ENCODE measurements at places on chromosomes 2 and 18.

GRCh38 chr2:235640926-235641723 is 147.3 kb downstream of the AGAP1 start:
- no peak for DNase-seq

DNA sequence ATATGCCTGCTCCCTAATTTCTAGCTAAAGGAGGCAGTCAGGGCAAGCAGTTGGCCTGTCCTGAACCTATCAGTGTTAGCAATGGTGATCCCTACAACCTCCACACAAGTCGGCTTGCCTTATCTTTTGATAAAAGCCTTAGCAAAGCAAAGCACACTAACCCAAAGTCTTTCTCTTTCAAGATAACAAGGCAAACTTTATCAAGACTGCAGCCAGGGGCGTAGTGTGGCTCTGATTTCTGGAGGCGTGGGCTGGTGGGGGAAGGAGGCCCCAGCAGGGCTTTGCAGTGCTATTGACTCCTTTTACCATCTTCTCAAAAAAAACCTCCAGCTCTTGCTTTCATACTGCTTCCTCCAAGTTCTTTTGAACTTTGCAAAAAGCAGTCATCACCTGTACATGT is 40.2 kb upstream of the LAMA1 start:
- DNase-seq = no peak

GRCh38 chr2:36951574-36951973 is 14.8 kb downstream of the STRN start:
- no peak for DNase-seq

DNA sequence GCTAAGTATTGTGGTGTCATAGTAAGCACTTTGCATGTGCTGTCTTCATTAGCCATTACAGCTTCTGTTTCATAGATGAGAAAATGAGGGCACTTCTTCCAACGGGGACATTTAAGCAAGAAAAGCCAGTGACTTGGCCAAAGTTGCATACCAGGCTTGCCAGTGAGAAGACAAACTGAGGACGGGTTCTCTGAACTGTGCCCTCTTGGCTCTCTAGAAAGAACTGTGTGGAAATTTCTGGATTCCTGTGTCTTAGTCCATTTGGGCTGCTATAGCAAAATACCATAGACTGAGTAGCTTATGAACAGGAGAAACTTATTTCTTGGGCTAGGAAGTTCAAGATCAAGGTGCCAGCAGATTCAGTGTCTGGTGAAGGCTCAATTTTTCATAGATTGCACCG is 13.3 kb downstream of the CTIF start:
- DNase-seq = no peak

DNA sequence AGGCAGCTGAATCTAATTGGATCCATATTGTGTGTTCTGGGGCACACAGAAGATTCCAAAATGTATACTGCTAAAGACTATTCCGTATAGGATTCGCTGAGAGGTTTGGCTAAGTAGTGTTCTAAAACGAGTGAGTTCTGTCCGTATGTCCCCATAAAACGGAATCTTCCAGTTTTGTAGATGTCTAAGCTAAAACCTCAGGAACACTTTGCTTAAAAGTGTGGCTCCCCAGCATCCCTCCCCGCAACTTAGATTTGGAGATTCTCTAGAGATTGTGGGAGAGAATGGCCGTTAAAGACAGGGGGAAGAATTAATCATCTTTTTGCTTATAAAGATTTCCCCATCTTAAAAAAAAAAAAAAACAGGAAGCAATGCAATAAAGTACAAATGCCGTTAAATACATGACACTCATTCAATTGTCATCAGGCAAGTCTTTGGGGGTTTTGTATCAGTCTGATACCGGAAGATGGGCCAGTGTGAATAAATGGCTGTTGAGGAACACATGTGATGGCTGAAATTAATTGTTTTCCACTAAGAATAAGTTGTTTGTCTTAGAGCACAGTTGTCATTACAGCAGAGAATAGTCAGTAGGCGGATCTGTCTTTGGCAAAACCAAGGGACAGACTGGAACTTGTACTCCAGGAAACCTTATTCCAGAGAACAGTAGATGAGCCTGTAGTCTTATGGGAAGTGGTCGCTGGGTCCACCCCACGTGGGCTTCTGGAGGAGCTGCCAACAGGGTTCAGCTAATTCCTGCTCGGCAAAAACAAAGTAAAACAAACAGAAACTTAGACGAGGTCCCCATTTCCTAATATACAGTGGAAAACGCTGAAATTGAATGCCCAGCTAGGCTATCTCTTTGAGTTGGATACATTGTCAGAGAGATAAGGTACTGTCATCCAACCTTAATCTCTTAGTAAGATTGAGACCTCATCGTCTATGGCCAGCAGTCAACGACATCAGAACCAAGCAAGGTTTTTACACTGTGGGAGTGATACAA is 1.7 kb downstream of the EMILIN2 start:
- DNase-seq = no peak

DNA sequence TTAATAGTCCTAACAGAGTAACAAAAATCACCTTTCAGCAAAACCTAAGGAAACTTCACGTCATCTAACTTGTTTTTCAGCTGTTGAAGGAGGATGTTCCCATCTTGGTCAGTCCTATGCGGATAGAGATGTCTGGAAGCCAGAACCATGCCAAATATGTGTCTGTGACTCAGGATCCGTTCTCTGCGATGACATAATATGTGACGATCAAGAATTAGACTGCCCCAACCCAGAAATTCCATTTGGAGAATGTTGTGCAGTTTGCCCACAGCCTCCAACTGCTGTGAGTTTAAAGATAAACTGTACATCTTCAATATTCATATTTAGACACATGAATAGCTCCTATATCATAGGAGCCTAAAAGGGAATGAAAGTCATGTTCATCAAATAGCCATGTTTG is 10.5 kb downstream of the COL3A1 start:
- no peak for DNase-seq

GRCh38 chr2:147806846-147807245 is 38.0 kb upstream of the ACVR2A start:
- no peak for DNase-seq

DNA sequence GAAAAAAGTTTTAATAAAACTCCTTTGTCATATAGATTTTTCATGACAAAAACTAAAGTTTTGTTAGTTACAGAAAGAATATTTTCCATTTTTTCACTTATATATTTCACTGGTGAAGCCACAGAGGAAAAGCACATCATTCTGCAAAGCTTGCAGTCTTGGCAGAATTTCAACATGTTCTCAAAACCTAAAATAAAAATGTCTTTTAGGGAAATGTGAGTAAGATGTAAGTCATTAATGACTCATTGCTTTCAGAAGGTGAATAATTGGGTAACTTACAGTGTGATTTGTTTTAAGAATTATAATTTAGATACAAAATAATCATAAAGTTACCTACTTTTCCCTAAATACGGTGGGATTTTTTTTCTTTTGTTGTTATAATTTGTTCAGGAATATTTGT is 43.4 kb upstream of the TNFRSF11A start:
- DNase-seq = no peak

DNA sequence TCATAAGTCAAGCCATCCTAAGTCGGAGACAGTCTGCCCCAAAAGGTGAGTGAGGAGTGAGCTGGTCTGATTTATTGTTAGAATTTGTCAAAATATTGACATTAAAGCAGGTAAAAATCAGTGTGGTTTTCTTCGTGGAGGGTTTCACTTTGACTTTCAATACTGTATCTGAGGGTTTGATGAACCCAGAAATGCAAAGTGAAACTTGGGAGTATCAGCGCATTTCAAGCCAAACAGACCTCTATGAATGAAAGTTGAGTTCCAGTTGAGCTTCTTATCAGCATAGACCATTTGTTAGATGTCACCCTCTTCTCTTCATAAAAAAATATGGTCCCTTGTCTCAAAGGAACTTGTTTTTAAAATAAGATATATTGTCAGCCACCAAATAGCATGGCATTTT is 21.7 kb upstream of the CXCR4 start:
- DNase-seq = no peak

GRCh38 chr2:49569176-49569575 is 414.9 kb upstream of the FSHR start:
- no peak for DNase-seq

DNA sequence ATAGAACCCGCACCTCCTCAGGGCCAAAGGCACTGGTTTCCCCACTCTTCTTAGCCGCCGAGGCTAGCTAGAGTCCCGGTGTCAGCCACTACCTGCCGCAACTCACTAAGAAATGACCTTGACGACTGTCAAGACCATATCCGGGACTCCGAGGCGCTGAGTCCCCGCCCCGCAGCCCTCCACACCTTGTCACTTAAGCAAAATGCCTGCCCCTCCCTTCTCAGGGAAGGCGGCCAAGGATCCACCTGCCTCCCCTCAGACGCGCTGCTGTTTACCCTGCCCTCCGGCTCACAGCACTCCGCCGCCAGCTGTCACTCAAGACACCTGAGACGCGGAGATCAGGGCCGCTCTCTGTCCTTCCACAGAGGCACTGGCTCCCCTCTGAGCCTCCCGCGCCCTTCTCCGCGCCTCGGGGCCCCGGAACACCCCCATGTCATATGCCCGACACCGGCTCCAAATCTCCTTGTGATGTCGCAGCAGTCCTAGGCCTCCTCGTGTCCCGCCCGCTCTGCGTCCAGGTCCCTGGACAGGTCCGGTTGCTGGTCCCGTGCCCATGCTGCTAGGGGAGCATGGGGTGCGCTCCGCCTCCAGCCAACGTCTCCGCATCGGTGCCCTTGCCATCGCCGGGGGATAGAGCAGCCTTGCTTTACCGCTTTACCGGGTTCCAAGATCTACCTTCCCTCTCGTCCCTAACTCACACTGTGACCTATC is 32.5 kb upstream of the REG3G start:
- no peak for DNase-seq

GRCh38 chr18:10805587-10806118 is 279.8 kb downstream of the NAPG start:
- DNase-seq = no peak

- no peak for DNase-seq
These were observed 50.3 kb upstream of the ETAA1 start for GRCh38 chr2:67346718-67347407.

- no peak for DNase-seq
These were observed 8.6 kb upstream of the L3MBTL4 start for GRCh38 chr18:6423289-6423688.

GRCh38 chr2:227921648-227922047 is 50.2 kb downstream of the DAW1 start:
- no peak for DNase-seq

- no peak for DNase-seq
These were observed 139.2 kb downstream of the DYM start for GRCh38 chr18:49321271-49321670.

- DNase-seq = no peak
These were observed 178.6 kb downstream of the NEDD4L start for GRCh38 chr18:58222432-58223125.

GRCh38 chr2:49973436-49973835 is 819.1 kb upstream of the FSHR start:
- DNase-seq = no peak

GRCh38 chr2:69453475-69454129 is 16.4 kb upstream of the NFU1 start:
- no peak for DNase-seq

DNA sequence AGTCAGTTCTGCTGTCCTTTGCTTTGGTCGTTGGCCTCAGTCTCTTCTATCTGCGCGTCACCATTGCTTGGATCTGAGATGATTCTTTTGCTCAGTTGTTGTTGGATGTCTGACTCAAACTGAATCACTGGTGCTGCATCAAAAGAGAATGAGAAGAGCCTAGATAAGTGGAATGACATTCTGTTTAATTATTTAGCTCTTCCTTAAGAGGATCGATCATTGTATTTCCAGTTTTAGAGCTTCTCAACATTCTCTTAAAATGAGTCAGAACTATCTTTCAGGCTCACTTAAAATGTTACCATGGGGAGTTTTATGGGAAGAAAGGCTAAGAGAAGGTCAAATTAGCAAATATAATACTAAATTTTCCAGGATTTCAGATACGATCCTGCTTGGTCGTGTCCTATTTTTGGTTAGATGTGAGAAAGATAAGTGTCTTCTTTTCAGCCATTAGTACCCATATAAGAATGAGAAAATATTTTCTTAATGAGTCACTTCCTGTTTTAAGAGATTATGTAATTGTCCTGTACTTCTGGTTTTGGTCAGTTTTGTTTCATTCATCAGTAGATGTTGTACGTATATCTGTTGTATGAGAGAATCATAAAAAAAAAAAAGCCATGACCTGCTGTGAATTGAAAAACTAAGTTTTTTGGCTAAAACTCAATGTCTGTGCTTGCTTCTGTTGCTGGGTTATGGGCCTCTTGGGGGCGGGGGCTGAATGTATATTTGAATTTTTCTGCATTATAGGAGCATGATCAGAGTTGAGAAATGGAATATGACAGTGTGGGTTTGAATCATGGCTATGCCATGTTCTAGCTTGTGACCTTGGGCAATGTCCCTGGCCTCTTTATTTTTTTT is 31.6 kb upstream of the CASP10 start:
- DNase-seq = no peak

DNA sequence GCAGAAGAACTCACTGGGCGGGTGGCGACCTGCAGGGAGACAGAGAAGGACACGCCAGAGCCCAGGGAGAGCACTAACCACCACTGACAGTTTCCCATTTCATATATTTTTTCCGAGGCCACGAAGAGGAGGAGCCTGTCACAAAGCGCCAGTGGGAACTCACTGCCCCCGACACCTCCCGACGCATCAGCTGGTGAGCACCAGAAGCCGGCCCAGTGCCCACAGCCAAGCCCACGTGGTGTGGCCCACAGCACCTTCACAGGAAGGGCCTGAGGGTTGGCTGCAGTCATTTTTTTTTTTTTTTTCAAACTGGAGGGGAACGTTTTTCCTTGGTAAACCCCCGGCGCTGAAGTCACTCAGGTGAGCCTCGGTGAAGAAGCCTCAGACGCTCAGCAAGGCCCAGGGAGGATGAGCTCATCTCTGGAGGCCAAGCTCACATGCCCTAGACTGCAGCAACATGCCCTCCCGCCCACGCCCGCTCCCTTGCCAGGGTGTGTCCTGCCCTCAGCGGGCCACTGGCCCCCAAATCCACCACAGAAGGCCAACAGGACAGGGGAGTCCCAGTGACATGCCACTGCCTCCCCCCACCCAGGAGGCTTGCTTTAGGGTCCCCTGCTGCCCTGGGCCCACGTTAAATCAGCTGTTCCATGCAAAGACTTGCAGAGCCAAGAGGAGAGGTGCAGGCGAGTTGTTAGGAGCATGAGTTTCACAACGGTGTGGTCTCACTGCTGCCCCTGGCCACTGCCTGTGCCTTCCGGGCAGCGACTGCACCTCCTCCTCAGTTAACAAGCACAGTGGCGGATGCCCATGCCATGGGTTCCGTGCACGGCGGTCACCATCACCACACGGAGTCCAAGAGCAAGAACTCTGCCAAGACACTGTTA is 68.1 kb downstream of the PARD6G start:
- no peak for DNase-seq
